Activated CD4-positive, alpha-beta T cell treated with anti-CD3 and anti-CD28 coated beads, Interleukin-2, amount 10 ng/mL, durations not matched to agents 7 days and 5 days (primary cell): ENCODE measurements at places on chromosomes 5 and 9. TPM values are rescaled to one million over a fixed set of nuclear protein-coding genes. Genes with fewer than 3 reads are reported as not detected.

Gene ANKRA2
- total RNA-seq = 19.3 TPM

DNA sequence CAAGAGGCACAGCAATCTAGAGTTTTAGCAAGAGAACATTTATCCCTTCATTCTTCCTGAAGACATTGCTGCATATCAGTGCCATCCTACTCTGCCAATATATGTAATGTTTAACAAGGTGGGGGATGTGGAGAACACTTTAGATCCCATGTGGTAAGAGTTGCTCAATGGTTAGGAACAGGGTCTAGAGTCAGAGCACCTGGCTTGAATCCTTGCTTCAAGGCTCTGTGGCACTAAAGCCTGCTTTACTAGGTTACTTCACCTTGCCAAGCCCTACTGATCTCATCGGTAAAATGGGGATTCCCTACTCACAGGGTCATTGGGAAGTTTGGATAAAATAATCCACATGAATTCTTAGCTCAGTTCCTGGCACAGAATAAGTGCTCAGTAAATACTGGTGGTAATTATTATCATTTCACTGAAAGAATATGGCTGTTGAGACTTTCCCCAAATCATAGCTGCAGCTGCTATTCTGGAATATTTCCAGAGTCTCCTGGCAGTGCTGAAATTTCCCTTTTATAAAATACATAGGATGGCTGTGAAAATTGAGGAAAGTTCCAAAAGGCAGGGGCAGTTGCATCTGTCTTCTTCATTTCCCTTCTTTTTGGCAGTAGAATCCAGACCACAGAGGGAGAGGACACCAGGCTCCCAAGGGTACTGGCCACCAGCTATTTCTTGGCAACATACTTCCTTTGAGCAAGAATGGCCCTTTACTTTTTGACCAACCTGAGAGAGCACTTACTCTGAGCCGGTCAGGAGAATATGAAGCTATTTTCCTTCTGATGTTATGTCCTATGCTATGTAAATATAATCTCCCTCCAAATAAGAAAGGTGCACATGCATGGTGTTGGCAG lies 142.8 kb downstream of the PALM2AKAP2 start:
- DNase-seq = no peak

DNA sequence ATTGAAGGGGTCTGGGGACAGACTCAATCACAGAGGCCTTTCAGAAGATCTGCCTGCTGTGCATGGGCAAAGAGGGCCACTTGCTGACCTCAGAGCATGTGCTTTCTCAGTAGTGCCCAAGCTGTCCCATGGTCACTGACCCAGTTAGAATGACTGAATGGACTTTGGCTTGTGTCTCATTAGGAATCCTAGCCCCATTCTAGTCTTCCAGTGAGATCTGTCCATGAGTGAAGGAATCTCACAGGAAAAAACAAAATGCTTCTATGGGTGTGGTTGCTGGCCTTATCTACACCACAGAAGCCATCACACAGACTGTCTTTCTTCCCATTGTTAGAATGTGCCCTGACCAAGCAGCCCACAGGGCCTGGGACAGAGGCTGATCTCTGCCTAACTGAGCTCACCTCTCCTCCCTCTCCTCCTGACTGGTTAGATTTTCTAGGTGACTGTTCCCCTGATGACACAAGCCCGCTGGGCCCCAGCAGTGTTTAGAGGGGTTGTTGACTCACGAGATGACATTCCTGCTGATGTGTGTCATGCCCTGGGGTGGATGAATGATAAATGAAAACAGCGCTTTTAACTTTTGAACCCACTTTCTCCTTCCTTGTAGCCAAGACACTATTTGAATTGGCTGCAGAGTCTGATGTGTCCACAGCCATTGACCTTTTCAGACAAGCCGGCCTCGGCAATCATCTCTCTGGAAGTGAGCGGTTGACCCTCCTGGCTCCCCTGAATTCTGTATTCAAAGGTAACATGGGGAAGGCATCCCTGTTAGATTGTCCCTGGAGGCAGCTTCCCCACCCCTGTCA lies 24.8 kb downstream of the TGFBI start:
- no peak for DNase-seq

GRCh38 chr9:71793386-71794105 lies 25.2 kb upstream of the CEMIP2 start:
- no peak for DNase-seq

- no peak for DNase-seq
Measured at GRCh38 chr9:131976157-131977108, 103.2 kb downstream of the MED27 start.

DNA sequence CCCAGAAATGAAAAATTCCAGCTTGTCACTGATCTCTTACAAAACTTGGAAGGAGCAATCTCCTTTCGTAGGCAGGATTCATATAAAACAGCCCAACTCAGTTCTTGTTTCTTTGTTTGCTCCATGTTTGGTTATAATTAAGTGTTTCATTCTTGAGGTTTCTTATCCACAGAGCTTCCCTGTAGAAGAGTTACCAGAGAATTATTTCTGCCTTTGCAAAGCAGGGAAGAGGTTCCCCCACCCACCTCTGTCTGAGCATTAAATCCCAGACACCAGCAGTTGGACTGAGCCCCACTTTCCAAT lies 34.1 kb upstream of the RAI14 start:
- no peak for DNase-seq

GRCh38 chr5:127943061-127943371 lies 140.6 kb upstream of the SLC12A2 start:
- no peak for DNase-seq

DNA sequence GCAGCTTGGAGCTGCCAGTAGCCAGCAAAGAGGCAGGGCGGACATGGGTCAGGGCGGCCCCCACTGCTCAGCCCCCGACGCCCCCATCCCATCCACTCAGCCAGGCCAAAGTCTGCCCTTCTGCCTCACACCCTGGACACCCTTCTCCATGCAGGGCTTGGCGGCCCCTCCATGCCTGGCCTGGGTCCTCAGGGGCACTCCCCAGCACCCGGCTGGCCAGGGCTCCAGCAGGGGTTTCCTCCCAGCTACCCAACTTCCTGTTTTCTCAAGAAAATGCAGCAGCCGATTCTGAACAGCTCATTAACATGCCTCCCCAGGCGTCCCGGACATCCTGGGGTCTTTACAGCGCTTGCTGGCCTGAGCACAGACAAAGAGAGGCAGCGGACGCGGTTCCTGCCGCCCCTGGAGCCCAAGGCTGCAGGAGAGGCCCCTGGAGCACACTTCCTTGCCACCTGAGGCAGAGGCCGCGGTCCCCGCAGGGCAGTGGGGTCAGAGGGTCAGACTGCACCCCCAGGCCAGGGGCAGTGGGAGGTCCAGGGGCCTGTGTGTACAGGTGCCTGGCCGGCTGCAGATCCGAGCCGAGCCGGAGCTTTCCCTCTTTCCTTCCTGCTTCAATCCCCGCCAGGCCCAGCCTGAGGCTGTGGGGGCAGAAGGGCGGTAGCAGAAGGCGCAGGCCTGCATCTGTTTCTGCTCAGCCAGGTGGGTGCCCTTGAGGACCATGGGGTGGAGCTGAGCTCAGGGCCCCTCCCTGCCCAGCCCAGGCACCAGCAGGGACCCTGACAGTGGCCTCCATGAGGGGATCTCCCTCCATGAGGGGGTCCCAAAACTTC lies 18.7 kb upstream of the NRARP start:
- DNase-seq = peak; percentile 41

Gene ICE1
- 30.8 TPM for total RNA-seq

DNA sequence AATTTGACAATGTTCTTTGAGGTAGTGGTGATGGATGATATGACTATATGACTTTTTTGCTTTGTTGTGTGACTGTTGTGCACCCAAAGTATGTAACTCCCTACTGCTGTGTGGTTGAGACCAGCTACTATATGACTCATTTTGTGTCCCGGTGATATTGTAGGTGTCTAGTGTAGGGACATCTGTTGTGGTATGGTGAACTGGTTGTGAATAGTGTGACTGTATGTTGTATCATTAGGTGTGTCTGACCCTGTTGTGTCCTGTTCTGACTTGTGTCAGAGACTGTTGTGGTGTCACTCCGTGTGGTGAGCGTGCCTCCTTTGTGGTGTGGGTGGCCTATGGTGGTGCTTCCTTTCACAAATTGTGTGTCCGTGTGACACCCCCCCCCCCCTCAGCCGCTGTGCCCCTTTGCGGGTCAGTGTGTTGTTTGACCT lies 11.2 kb upstream of the CXXC5 start:
- peak; percentile 51 for DNase-seq

- DNase-seq = no peak
Measured at GRCh38 chr5:12019306-12019705, 115.1 kb upstream of the CTNND2 start.

Gene DNLZ
- 14.6 TPM for total RNA-seq

- no peak for DNase-seq
Measured at GRCh38 chr9:99451112-99451606, 229.1 kb downstream of the SEC61B start.

GRCh38 chr9:78213712-78214111 lies 22.2 kb upstream of the CEP78 start:
- DNase-seq = peak; percentile 12

Gene PCDHB1
- not detected for total RNA-seq

GRCh38 chr9:2704504-2704903 lies 12.8 kb upstream of the KCNV2 start:
- DNase-seq = no peak

DNA sequence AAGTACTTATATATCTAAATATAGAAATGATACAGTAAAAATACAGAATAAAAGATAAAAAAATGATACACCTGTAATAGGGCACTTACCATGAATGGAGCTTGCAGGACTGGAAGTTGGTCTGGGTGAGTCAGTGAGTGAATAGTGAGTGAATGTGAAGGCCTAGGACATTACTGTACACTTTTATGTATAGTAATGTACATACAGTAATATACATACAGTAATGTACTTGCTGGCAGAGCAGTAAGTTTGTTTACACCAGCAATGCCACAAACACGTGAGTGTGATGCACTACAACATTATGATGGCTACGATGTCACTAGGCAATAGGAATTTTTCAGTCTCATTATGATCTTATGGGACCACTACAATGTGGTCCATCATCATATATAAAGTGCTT lies 34.2 kb downstream of the SUSD1 start:
- no peak for DNase-seq

Gene TGFBI
- 0.10 TPM for total RNA-seq

- no peak for DNase-seq
Measured at GRCh38 chr5:148454576-148454975, 70.8 kb downstream of the FBXO38 start.

Gene GPR150
- 0.87 TPM for total RNA-seq

DNA sequence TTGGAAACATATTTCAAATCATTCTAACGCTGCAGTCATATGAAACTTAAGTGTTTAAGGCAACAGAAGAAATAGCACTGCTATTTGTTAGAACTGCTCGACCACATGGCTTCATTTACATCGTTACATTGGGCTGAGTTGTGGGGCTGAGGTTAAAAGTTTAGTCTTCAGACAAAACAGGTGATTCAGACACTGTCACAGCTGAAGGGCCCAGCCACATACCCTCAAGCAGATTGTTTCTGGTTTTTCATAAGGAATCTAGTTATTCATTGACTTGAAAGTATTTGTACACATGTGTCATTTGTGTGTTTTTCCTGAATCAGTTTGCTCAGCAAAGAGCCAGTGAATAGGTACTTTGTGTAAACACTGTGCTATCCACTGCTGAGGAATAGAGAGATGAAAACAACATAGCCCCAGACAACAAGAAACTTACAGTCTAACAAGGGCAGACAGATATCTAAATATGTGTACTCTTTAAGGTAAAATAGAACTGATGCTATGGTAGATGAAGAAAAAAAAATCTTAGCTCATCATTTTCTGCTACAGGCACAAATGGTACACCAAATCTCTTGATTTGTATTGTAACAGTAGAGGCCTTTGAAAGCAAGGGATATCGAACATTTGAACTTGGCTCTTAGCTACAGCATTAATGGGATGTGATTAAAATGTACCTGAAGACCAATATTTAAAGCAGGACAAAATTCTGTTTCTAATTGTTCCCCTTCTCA lies 357.6 kb upstream of the RPS23 start:
- DNase-seq = no peak

DNA sequence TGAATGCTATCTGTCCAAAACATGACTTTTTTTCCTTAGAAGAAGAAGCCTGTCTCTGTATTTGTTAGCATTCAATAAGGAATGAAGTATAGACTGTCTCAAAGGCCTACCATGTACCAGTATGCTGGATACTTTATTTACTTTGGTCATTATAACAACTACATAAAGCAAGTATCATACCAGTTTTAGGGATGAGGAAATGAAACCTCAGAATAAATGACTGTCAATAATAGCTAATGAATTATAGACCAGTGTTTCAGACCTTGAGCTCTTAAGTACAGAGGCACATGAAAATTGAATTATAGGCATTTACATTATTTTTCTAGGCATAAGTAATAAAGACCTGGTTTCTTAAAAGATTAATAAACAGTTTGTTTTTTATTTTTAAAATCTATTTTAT lies 166.4 kb upstream of the TLX3 start:
- DNase-seq = no peak

Gene CYLC2
- total RNA-seq = not detected

GRCh38 chr5:85170183-85170582 lies 785.5 kb upstream of the EDIL3 start:
- DNase-seq = no peak

DNA sequence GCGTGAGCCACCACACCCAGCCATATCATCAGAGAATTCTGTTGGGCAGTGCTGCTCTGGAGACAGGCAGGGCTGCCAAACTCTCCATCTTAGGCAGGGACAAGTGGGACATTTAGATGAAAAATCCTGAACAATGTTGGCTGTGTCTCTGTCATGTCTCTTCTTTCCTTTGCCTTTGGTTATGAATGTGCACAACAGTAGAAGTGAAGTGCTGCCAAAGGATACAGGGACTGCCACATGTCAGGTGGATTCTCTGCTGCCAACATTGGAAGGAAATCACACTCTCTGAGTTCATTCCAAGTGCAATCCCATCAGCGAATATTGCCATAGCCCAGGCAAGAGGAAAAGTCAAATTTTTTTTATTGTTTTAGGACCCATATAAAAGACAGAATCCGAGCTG lies 348.8 kb downstream of the TRPM3 start:
- DNase-seq = no peak

DNA sequence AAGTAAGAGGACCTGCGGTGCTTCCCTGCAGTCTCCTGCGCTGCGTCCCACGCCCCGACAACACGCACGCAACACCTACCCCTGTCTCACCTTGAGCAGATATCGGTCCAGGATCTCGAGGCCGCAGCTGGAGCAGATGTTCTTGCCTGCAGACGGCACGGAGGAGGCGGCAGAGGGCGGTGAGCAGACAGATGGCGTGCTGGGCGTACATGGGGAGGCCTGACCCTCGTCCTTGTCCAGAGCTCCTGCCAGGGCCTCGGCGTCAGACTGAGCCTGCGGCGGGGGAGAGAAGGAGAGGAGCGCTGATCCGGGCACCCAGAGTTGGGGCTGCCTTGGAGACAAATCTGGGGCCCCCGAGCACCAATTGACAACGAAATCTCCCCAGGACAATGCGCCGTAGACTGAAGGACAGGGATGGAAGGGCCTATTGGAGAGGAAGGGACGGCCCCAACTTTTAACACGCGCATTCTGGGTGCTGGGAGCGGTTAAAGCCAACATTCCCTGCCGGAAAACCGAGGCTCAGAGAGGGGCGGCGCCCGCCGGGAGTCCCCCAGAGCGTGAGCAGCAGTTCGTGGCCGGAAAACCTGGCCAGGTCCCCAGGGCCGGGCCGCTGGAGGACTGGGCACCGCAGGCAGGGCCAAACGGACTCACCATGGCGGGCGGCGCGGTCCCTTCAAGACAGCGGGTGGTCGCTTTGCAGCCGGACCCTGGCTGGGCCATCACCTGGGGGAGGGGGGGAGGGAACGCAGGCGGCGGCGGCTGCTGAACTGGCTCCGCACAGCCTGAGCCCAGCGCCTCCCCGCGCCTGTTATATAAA lies 1.8 kb downstream of the LHX6 start:
- DNase-seq = no peak

Gene KIF4B
- not detected for total RNA-seq

Gene RNF183
- total RNA-seq = not detected

Gene DCAF12
- 45.4 TPM for total RNA-seq
